ENCODE measurements at places on chromosomes 6 and 20.
A peak's percentile ranks its signal among the peaks of the same experiment; 100 is the strongest.

- peak; percentile 40 for DNase-seq
These were observed 48.7 kb upstream of the RSPO3 start for GRCh38 chr6:127069659-127070279.

- no peak for DNase-seq
These were observed 286.2 kb downstream of the FARS2 start for GRCh38 chr6:5547556-5547955.

DNA sequence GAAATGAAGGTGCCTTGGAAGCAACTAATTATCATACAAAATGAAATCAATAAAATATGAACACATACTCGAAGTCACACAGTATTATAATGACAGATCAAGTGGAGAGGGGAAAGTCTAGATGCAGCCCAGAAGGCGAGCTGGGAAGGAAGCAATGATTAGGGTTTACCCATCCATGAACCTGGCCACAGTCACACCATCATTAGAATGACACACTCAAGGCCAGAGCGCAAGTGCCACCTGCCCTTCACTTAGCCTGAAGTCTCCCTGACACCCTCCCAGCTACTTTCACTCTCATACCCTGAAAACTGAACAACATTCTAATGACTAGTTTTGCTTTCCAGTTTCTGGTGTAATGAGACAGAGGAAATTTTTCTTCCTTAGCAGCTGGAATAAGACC lies 302.8 kb upstream of the JARID2 start:
- no peak for DNase-seq

DNA sequence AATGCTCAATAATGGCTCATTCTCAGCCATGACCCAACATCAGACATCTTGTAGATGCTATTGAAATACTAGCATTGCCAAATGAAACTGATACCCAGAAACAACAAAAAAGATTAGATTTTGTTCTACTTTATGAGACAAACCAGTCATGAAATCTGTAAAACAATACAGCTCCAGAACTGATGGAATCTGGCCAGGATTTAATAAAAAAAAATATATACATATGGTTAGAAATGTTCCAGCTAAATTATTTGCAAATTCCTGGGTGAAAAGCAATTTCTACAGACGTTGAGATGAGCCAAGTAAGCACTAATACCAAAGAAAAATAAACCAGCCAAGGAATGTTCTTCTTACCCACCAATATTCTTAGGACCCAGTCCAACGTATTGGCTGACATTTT lies 201.3 kb downstream of the EPHA7 start:
- no peak for DNase-seq

DNA sequence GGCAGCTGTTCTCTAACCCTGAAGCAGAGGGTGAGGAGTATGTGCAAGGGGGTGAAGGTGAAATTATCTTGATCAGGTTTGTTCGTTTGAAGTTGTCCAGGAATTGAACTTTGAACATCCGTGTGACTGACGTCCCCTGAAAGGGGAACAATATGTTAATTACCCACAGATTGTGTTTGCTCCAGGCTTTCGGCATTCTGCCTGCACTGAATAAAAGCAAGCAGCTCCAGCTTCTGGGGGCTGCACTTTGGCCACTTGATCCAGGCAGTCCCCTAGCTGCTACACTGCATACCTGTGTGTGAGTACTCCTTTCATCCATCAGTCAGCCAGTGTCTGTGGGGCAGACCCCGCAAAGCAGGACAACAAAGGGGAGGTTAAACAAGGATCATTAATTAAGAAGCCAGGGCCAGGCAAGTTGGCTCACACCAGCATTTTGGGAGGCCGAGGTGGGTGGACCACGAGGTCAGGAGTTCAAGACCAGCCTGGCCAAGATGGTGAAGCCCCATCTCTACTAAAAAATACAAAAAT lies 104.8 kb upstream of the BTN3A2 start:
- DNase-seq, result no peak
